ENCODE measurements at places on chromosomes 12 and 14.

DNA sequence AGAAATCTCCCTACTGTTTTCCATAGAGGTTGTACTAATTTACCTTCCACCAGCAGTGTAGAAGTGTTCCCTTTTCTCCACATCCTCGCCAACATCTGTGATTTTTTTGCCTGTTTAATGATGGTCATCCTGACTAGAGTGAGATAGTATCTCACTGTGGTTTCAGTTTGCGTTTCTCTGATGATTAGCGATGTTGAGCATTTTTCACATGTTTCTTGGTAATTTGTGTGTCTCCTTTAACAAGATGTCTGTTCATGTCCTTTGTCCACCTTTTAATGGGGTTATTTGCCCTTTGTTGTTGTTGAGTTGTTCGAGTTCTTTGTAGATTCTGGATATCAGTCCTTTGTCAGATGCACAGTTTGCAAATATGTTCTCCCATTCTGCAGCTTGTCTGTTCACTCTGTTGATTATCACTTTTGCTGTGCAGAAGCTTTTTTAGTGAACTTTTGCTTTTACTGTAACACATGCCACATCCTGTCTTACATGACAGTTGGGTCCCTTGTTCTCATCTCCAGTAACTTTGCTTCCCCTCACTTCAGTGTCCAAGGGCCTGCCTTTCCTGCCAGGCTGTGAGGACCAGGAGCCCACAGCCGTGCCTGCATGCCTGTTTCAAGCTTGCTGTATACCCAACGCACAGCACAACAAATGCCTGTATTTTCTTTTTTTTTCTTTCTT is 64.9 kb downstream of the SPRING1 start:
- DNase-seq: no peak

DNA sequence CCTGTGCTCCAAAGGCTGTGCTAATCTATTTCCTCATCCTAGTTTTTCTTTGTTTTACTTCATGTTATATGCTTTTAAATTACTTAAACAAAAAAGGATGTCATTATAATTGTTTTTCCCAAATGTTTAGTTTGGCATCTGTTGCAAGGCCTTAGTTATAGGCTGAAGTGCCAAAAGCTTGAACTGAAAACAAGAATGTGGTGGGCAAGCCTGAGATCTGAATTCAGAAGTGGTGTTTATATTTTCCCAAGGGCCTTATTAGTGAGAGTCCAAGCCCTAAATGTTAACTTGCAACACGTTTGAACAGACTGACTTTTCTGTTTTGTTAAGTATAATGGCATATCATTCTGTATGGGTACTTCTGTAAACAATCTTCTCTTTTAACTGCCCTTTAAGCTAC is 326.8 kb downstream of the CCDC91 start:
- no peak for DNase-seq

DNA sequence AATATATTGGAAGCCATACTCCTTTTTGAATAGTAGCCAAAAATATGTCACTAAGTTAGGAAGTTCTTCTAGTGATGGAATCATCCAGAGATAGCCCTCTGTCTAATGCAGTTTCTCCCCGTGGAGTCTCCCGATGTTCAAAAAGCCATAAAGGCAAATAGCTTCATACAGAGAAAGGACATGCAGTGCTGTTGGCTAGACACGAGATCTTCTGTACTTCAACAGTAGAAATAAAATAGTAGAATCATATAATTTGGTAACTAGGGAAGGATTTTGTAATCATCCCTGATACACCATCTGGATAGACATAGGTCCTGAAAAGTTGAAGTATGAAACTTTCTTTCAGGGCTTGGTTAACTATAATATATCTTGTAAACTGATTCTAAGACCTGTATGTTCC is 27.6 kb downstream of the LRFN5 start:
- no peak for DNase-seq

- DNase-seq: no peak
Observed at GRCh38 chr12:79696416-79696815, 5.7 kb upstream of the PAWR start.

DNA sequence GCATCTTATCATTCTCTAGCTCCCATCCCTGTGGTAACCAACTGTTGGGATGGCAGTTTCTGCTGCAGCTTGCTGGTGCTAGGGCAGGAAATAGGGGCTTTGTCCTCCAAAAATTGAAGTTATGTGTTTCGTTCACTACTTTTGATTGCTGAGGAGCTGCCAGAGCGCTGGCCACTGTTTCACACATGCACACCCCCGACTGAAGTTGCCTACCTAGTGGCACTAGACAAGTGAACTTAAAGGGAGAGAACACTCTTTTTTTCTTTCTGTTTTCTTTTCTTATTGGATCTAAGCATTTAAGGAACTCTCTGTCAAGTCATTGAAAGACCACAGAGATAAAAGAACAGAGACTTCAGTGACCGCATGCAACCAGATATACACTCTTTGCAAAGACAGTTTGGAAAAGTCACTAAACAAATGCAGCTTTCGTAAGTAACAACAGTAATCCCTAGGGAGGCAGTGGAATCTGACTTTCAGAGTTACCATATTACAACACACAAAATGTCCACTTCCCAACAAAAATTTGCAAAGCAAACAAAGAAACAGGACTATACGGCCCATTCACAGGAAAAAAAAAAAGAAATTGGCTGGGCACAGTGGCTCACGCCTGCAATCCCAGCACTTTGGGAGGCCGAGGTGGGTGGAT is 12.0 kb downstream of the TFCP2 start:
- DNase-seq: no peak

DNA sequence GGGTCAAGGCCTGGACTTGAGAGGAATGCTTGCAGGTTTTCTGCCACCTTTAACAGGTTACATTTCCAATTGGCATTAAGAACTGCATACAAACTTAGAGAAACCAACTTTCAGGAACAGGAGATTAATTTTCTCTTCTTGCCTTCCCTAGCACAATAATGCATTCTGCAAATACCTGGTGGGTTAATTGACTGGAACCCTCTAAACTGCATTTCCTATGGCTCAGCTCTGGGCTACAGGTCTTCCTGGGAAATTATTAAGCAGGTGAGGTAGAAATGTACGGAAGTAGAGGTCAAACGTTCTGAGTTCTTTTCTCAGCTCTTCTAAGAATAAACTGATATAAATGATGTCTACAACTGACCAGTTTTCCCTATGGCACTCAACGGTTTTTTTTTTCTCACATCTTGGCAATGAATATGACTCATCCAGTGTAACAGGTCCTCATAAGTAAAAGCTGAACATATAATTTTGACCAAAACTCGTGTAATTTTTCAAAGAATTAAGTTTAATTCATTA is 144.9 kb upstream of the PELI2 start:
- DNase-seq: no peak

- DNase-seq: no peak
Observed at GRCh38 chr14:55580470-55581341, 699 bp downstream of the KTN1 start.

- DNase-seq: no peak
Observed at GRCh38 chr12:9650151-9650576, 19.3 kb upstream of the CLEC2D start.

DNA sequence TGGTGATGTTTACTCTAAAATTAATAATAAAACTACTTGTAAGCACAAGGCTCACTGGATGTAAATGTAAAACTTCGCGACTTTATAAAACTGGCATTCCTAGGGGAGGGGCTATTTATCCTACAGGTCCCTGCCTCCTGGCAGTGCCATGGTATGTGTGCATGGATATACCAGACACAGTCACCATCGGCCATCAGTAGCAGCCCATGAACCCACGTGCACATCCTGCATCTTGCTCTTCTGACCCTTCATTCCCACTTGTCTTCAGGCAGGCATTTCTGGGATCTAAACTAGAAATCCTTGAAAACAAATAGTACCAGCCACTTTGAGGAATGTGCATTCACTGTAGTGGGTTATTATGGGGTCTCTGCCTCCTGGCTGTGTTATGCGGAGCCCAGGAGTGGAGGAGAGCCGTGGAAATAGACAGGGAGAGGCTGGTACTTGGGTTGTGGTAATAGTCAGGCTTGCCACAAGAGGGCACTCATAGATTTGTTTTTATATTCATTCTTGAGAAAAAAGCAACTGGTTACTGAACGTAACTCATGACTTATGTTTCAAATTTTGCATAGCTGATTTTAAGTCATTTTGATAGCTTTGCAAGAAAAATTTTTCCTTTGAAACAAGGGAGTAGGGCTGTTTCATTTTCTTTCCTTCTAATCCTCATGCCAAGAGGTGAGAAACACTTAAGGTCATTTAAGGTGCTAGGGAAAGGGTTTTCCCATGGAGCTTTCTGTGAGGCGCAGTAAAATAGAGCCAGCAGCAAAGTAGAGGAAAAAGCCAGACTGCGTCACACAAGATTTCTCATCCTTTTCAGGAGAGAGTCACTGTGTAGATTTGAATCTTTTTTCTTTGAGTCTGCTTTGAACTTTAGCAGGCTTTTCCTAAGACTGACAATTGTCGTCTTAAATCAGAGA is 17.4 kb upstream of the GALNT16 start:
- DNase-seq: peak; percentile 38

DNA sequence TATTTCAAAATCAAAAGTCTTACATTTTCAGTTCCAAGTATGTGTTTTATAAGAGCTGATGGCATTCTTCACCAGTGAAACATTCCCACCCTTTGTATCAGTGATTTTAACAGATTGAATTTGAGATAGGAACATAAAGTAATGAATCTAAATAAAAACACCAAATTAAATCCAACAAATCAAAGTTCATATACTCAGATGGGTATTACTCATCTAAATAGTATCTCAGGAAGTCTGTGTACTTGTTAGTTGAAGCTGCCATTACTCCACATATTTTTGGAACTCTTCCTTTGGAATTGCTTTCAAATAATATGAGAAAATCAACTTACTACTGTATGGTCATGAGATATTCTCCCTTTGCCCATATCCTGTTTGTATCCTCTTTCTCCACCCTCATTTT is 89.1 kb downstream of the MIA2 start:
- DNase-seq: no peak

- no peak for DNase-seq
Observed at GRCh38 chr12:116629480-116629879, 70.3 kb downstream of the MAP1LC3B2 start.

GRCh38 chr12:128797119-128798118 is 26.3 kb downstream of the SLC15A4 start:
- DNase-seq: no peak

DNA sequence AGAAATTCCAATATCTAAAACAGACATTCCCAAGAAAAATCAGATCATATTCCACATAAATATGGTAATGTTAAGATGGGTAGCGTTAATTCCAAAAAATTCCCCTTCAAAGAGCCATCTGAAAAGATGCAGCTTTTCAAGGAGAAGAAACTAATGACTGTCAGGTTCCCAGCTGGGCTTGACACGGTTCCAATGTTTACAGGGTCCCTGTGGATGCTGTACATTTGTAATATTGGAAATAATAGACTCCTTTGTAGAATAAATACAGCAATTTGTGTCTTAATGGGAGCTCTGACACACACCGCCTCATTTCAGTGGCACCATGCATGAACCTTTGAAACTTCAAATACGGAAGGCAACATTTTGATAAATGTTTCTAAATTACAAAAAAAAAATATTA is 140.6 kb downstream of the ITPR2 start:
- no peak for DNase-seq

GRCh38 chr12:123269395-123269892 is 2.2 kb downstream of the CDK2AP1 start:
- DNase-seq: peak; percentile 38

DNA sequence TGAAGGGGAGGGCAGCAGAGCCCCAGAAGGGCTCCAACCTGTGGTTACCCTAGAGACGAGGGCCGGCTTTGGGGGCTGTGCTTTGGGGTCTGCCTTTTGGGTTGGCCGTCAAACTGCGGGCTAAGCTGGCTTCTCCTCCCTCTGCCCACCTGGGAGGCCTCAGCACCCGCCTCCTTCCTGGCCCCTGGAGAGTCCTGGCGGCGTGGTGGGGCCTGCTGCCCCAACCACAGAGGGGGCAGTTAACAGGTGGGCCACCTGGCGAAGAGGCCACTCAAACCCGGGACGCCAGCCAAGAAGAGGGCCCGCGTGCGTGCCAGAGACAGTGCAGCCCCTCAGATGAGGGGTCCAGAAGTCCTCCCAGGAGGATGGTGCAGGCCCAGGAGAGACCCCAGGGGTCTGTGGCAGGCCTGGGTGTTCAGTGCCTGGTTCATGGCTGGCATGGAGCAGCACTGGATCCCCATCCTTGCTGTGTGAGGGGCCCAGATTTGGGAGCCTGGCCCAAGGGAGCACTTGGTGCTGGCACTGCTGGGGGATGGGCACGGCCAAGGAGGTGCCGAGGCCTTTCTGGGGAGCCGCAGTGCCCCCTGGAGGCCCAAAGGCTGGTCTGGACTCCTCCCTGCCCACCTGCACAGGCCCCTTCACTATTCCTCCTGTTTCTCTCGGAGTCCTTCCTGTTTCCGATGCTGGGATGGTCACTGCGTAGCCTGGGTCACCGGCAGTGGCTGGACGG is 48.8 kb downstream of the LRCOL1 start:
- no peak for DNase-seq

GRCh38 chr14:83624541-83624940 is 1905.4 kb upstream of the FLRT2 start:
- DNase-seq: no peak

GRCh38 chr12:104307655-104308000 is 4.1 kb downstream of the EID3 start:
- DNase-seq: no peak

DNA sequence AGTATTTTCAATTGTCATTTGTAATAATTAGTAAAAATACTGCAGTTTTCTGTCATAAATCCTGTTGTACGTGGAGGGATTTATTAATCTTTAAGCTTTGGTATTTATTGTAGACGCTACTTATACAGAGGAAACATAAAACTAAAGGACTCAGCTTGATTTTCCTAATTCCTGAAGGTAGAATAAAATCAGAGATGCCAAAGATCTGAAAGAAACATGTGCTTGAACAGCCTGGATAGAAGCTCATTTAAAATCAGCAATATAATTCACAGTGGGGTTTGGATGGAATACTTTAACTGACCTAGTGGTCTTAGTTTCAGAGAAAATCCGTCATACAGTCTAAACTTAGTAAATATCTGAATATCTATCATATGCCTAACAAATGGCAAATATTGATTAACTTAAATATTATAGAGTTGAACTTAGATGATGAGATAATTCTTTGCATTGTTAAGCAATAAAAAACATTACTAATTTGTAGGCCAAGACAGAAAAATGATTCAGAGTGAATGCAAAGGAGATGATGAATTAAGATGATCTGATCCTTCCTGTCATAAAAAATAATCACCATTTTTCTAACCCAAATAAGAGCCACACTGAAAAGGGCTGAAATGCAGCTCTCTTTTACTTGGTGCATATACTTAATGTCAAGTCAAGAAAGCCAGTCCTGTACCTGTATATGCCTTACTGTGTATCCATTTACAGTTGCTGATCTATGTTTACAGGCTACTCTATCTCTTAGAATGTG is 397.1 kb upstream of the DCN start:
- no peak for DNase-seq

DNA sequence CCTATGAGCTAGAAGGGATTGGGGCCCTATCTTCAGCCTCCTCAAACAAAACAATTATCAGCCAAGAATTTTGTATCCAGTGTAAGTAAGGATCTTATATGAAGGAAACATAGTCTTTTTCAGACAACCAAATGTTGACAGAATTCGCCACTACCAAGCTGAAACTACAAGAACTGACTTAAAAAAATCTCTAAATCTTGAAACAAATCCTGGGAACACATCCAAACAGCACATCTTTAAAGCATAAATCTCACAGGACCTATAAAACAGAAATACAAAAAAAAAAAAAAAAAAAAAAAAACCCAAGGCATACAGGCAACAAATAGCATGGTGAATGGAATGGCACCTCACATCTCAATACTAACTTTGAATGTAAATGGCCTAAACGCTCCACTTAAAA is 41.3 kb upstream of the LMNTD1 start:
- DNase-seq: peak; percentile 24

Measured in GM04504 (cell line).